Upper lobe of right lung (tissue), 1 donor: ENCODE measurements at places on chromosomes 11 and 22.

DNA sequence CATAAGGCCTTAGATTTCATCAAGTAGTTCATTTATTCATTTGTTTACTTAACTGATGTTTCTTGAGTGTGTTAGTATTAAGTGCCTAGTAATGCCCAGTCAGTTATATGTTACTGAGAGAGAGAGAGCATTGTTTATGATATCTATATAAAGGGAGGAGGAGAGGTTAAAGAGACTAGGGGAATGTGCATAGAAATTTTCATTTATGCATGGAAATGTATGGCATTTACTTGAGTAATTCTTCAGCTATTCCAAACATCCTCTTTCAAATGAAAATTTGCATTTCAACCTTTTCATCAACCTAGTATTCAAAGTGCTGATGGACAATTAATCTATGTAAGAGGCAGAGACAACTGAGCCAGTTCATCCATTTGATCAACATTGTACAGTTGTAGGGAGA, 199.7 kb downstream of the NELL1 start:
- no peak for DNase-seq

DNA sequence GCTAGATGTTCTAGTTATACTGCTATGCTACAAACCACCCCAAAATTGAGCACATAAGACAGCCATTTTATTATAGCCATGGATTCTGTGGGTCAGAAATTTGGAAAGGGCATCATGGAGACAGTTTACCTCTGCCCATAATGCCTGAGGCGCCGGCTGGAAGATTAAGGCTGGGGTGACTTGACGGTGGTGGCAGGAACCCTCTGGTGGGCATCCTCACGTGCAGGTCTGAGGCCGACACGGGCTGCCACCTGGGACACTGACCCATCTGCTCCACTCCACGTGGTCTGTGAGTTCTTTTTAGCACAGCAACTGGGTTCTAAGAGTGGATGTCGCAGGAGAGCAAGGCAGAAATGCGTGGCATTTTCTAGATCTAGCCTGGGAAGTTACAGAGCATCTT, 40.0 kb upstream of the PRDM11 start:
- no peak for DNase-seq

- DNase-seq, result no peak
Measured at GRCh38 chr11:114243461-114244372, 52.5 kb upstream of the NNMT start.

DNA sequence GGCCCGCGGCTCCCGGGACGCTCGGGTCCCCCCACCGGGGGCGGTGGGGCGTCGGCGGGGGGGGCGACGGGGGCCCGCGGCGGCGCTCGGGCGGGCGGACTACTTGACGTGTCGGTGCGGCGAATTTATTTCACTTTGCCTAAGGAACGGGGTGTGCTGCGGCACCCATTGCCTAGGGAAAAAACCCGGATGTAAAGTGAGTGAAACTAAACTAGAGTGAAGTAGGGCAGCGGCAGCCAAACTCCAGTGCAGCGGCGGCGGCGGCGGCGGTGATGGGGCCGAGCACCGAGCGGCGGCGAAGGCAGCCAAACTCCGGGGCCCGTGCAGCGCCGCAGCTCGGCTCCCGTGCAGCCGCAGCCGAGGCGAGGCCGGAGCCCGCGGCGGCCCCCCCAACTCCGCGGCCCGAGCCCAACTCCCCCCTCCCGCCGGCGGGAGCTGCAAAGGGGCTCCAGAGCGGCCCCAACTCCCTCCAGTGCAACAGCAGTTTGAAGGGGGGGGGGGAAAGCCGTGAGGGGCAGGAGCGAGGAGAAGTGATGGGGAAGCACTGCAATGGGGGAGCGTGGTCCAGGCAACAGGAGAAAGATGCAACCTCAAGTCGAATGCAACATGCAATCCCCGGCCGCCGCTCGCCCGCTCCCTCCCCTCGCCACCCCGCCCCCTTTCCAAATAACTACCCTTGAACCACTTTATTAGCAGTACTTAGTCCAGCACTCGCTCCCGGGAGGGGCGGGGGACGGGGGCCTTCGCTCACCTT, 647 bp upstream of the PHF21A start:
- peak; percentile 89 for DNase-seq

DNA sequence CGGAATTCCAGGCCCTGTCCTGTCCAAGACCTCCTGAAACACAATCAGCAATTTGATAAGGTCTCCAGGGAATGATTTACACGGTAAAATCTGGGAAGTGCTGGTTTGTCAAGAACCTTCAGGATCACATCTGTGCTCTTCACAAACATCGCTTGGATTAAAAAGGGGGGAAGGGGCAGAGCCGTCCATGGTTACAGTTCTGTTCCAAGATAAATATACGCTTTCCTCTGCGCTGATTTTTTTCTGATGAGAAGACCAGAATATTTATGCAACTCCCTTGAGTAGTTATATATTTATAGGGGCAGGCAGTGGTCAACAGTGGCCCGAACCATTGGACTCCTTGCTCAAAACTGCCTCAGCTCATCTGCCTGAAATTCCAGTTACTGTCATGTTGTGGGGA, 9.2 kb upstream of the APOL5 start:
- DNase-seq, result no peak

DNA sequence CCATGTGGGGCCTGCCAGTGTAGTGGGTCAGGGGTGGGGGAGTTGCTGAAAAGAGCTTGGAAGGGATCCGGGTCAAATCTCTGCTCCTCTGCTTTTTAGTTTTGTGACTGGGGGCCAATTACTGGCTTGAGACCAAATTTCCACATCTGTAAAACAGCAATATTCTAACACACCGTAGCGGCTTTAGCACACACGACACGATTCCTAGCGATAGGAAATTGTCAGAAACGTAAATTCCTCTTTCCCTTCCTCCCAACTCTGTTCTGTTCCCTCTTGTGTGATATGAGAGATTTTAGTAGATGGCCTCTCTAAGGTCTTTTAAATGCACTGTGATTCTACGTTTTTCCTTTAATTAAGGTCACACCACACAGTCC, 71.9 kb downstream of the MICAL2 start:
- no peak for DNase-seq

- no peak for DNase-seq
Measured at GRCh38 chr11:100860318-100861155, 173.4 kb downstream of the ARHGAP42 start.

DNA sequence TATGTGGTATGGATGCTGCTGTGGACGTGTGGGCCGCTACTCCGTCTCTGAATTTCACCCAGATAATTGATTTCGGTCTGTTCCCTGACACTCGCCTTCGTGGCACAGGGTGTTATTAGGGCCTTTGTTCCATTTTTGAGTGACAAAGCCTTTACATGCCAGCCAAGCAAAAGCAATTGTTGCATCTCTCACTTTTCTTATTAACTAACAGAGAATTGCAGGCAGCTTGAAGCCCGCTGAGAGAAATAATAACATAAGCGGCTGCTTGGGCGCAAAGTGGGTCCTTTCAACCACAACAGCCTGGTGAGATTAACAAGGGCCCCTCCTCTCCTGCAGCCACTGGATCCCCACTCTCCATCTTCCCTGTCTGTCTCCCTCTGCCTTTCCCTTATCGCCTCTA, 449.4 kb downstream of the NTM start:
- no peak for DNase-seq

DNA sequence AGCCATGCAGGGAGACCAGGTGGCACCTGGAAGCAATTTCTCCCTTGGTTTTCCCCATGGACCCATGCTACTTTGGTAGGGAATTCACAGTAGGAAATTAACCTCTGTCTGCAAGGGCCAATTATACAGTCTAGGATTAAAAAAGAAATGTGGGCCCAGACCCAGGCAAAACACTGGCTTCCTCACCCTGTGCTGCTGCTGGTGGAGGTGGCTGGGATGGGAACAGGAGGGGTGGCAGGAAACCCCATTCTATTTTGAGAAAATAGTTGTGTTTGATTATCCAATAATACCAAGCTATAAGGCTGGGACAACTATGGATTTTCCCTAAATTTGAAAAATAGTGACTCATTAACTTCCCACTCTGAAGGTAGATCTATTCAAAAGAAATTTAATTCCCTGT, 417.0 kb upstream of the NARS2 start:
- no peak for DNase-seq

- no peak for DNase-seq
Measured at GRCh38 chr11:115362997-115363396, 141.2 kb downstream of the CADM1 start.

- DNase-seq, result no peak
Measured at GRCh38 chr11:107183953-107184352, 165.7 kb upstream of the GUCY1A2 start.

GRCh38 chr11:94550513-94550912, 6.8 kb downstream of the FUT4 start:
- no peak for DNase-seq

DNA sequence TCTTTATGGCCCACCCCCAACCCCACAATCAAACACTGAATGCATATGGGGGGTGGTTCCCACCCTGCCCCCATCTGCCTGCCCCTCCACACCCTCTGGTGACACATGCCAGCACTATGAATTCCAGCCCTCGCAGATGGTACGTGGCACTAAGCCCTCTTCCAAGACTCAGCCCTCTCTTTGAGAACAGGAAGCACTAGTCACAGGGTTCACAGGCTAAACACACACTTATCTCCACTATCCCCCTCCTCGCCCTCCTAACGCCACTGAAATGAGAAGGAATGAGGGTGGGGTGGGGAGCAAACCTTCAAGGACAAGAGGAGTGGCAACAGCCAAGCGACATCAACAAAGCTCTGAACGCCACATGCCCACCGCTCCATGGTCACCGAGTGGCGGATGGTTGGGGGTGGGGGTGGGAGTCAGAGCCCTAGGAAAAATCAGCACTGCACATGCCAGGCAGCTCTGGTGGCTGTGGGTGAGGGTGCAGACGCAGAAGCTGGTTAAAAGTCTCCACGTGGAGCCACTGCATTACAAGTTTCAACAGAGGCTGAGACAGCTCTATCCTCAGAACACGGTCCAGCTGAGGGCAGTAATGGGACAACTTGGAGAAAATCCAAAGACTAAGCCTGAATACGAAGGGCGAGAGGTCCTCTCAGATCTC, 33.6 kb downstream of the TMEM184B start:
- peak; percentile 74 for DNase-seq

GRCh38 chr11:4607096-4607495, 935 bp downstream of the TRIM68 start:
- DNase-seq, result no peak

- DNase-seq, result no peak
Measured at GRCh38 chr11:93570759-93571413, 27.7 kb upstream of the SMCO4 start.

- no peak for DNase-seq
Measured at GRCh38 chr11:63667995-63668795, 3.0 kb downstream of the ATL3 start.

DNA sequence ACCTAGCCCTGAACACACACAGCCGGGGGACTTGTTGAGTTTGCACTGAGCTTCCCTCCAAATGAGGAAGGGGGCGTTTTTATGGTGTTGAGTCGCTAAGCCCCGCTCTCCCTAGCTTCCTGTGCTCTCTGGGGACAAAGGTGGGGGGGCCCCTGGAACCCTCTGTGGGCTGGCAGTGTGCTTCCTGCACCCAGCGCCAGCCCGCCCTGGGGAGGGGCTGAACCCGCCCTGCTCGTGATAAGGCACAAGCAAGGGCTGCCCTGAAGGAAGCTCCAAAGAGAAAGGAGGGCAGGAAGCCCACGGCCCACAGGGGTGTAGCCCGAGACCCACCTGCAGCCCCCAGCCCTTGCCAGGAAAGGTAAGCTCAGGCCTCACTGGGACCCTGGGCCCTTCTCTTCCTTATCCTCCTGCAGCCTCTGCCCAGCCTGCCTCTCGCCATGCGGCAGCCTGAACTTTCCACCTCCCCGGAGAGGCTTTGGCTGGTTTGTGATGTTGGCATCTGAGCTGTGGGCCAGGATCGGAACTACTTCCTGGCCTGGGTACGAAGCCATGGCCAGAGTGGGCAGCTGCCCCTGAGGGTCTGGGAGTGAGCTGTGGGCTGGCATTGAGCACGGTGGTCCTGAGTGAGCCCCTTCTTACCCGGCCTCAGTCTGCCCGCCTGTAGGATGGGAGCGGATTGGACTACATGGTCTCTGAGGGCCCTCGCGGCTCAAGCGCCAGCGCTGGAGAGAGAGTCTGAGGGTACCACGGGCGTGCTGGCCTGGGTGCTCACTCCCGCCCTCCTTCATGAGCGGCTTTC, at the start of gene FERMT3:
Gene FERMT3 (plus strand): TSS at position 265 of the 799 bp plus-strand sequence. CDS start 644 bp downstream, outside the sequence.
- DNase-seq, result peak; percentile 88

DNA sequence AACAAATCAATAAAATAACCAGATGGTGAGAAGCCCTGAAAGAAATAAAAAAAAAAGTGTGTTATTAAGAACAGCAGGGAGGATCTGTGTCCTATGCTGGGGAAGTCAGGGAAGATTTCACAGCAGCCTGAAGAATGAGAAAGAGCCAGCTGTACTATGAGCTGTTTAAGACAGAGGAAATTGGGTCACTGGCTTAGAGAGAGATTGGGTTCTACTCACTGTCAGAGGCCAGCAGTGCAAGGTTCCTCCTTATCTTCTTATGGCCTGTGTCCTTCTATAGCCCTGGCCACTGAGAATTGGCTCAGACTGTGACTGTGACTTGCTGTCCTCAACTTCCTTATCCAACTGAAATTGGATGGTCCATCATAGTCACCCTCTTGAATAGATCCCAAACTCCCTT, 54.8 kb upstream of the FDX1 start:
- DNase-seq, result no peak

GRCh38 chr22:49623715-49624114, 204.0 kb downstream of the BRD1 start:
- DNase-seq, result no peak

DNA sequence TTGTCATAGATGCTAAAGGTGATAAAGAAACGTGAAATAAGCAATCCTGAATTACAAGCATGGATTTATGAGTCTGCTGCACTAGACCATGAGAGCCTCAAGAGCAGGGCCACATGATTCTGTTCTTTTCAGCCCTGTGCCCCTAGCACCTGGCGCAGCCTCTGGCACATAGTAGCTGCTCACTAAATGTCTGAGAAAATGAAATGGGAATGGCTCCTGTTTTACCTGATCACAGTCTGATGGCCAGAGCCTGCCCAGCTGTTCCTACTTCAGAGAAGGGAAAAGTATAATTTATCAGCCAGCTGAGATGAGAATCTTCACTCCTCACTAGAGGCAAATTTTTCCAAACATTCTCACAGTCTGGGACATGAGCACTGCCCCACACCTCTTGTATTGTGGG, 10.7 kb upstream of the PKNOX2 start:
- no peak for DNase-seq

- no peak for DNase-seq
Measured at GRCh38 chr11:104772806-104773241, 125.4 kb downstream of the CASP12 start.

GRCh38 chr22:48173061-48173772, 1410.8 kb downstream of the TBC1D22A start:
- DNase-seq, result no peak

DNA sequence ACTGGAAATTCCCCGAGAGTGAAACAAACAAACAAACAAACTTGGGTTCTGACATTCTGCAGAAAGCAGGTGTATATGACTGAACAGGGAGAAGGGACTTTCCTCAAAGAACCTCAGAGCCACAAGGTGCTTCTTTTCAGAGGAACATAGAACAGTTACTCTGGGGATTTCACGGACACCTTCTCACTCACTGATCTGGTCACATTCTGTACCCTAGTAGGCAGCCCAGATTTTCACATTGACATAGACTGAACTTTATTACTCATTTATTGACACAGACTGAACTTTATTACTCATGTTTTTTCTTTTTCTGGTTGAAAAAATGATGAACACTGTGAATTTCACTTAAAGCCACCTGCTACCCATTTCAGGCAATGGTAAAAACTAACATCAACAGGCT, 263.0 kb downstream of the OPCML start:
- no peak for DNase-seq

- no peak for DNase-seq
Measured at GRCh38 chr11:118353084-118353710, 6.2 kb upstream of the UBE4A start.

- no peak for DNase-seq
Measured at GRCh38 chr22:20380486-20380885, 13.5 kb upstream of the ZNF74 start.
